ENCODE measurements at places on chromosomes 1 and 21. TPM values are rescaled to one million over a fixed set of nuclear protein-coding genes. Genes with fewer than 3 reads are reported as not detected.

PDE9A gene
- total RNA-seq = 0.38 TPM

PROK1 gene
- not detected for total RNA-seq

HNRNPCL4 gene
- not detected for total RNA-seq

CLEC20A gene
- not detected for total RNA-seq

TPM3 gene
- 978 TPM for total RNA-seq

KRTAP19-7 gene
- not detected for total RNA-seq

PTGER3 gene
- total RNA-seq = under 0.01 TPM

HSD3B1 gene
- not detected for total RNA-seq

AMY1B gene
- not detected for total RNA-seq

BSND gene
- total RNA-seq = not detected

MAP3K21 gene
- total RNA-seq = 0.27 TPM

ZBTB8B gene
- under 0.01 TPM for total RNA-seq

TRIM58 gene
- under 0.01 TPM for total RNA-seq

RABGGTB gene
- total RNA-seq = 102 TPM

GSTM2 gene
- 5.6 TPM for total RNA-seq

TACSTD2 gene
- 0.18 TPM for total RNA-seq

MROH9 gene
- not detected for total RNA-seq

GBP3 gene
- total RNA-seq = 33.7 TPM

GRHL3 gene
- not detected for total RNA-seq

IL12RB2 gene
- total RNA-seq = not detected

OR6N1 gene
- total RNA-seq = not detected

DYRK1A gene
- total RNA-seq = 38.6 TPM

OVAAL gene
- 0.09 TPM for total RNA-seq

CIART gene
- 0.54 TPM for total RNA-seq

S100A10 gene
- 210 TPM for total RNA-seq

CHD1L gene
- 37.3 TPM for total RNA-seq

NMNAT2 gene
- 0.47 TPM for total RNA-seq

PBX1 gene
- total RNA-seq = 6.5 TPM

EIF4G3 gene
- 35.8 TPM for total RNA-seq

RPE65 gene
- not detected for total RNA-seq

PTPRU gene
- total RNA-seq = 10.0 TPM

VHLL gene
- total RNA-seq = 0.09 TPM

LCE2C gene
- not detected for total RNA-seq

FAAH gene
- total RNA-seq = 0.75 TPM

FCAMR gene
- not detected for total RNA-seq

LCE2D gene
- not detected for total RNA-seq

E2F2 gene
- total RNA-seq = 0.81 TPM

SLC35D1 gene
- 7.8 TPM for total RNA-seq

TCHHL1 gene
- not detected for total RNA-seq

LAMB3 gene
- total RNA-seq = 21.8 TPM

KMO gene
- total RNA-seq = under 0.01 TPM

KNCN gene
- not detected for total RNA-seq

OR2W3 gene
- total RNA-seq = not detected

CDK18 gene
- 0.94 TPM for total RNA-seq

SERPINC1 gene
- total RNA-seq = not detected

MRPL20 gene
- 128 TPM for total RNA-seq

C1orf74 gene
- total RNA-seq = 2.2 TPM

RGS7 gene
- total RNA-seq = 0.19 TPM

TMEM9 gene
- total RNA-seq = 59.1 TPM

HOOK1 gene
- not detected for total RNA-seq

JAM2 gene
- total RNA-seq = 0.09 TPM

EXOC8 gene
- 27.9 TPM for total RNA-seq

FAM167B gene
- 1.7 TPM for total RNA-seq

SFN gene
- total RNA-seq = not detected

TUFT1 gene
- total RNA-seq = 11.8 TPM

TSHB gene
- not detected for total RNA-seq

Data from endothelial cell of coronary artery (primary cell).